DMS53 (cell line): ENCODE measurements at places on chromosomes 7 and 10.
A peak's percentile ranks its signal among the peaks of the same experiment; 100 is the strongest.

- DNase-seq = no peak
Observed at GRCh38 chr7:78420001-78420400, 621.4 kb downstream of the PHTF2 start.

- no peak for DNase-seq
Observed at GRCh38 chr10:49643241-49644034, 29.6 kb downstream of the CHAT start.

GRCh38 chr10:480928-481552 lies 208.4 kb downstream of the DIP2C start:
- DNase-seq = peak; percentile 62

DNA sequence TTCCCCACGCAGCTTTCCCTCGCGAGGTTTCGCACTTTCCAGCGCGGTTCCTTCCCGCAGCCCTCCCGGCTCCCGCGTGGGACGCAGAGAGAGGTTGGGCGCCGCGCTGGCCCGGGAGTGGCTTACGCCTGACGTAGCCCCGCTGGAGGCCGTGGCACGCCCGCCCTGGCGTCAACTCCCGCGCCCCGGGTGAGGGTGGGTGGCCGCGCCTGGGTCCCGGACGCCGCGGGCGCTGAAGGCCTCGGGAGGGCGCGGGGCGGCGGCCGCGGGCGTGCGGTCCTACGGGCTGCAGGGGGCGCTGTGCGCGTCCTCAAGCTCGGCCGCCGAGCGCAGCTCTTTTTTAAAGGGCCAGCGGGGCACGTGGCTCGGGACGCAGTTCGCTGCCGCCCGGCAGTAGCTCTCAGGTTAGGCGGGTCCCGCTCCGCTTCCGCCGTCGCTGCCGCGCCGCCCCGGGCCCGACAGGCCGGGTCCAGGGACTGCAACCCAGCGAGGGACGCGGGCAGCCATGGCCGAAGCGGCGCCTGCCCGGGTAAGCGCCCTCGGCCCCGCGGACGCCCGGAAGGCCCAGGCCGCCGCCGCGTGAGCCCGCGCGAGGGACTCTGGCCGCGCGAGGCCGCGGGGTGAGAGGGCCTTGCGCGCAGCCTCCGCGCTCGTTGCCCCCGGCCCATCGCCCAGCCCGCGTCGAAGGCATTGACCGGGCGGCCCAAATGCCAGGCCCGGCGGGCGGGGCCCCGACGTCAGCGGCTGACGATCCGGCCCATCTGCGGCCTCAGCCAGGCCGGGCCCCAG lies at the start of gene ZNF783:
Gene ZNF783 (plus strand): TSS at position 368 of the 789 bp plus-strand sequence. CDS start 138 bp downstream, at position 506.
- peak; percentile 98 for DNase-seq

GRCh38 chr10:85916994-85917573 lies 449.5 kb downstream of the GRID1 start:
- DNase-seq = peak; percentile 58

GRCh38 chr7:732094-732541 lies 5.0 kb upstream of the PRKAR1B start:
- peak; percentile 98 for DNase-seq

- DNase-seq = no peak
Observed at GRCh38 chr7:155269766-155270585, 27.7 kb upstream of the INSIG1 start.

- DNase-seq = no peak
Observed at GRCh38 chr7:117445206-117445605, 17.9 kb upstream of the ASZ1 start.

DNA sequence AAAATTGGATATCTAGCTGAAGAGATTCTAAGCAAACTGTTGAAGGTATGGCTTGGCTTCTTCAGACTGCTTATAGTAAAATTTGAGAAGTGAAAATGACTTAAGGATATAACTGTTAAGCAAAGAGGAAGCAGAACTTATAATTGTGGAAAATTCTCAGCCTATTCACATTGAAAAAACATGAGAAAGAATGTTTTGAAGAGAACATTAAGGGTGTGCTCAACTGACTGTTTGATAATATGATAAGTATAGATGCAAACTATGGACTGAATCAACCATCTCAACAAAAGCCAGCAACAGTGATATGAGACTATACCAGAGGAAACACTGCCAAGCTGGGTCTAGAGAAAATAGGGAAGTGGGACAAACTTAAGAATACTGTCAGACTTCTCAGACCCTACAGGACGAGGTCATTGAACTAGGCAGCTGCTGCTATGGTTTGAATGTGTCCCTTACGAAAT lies 133.1 kb upstream of the PPP1R3A start:
- no peak for DNase-seq

DNA sequence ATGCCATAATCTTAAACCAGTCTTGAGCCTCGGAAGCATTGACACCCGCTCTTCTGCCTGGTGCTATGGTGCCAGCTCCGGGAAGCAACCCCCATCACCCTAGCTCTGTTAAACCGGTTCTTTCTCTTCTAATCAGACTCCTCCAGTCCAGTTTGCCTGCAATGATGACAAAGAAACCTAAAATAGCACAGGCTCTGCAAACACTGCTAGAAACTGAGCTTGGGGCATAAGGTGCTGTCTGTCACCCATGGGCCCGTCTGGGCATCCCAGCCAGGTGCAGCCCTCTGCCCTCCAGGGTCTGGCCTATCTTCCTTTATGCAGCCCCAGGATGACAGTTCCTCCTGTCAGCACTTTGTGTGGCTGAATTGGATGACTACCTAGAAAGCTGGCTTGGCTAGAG lies 14.2 kb upstream of the CAMK2G start:
- DNase-seq = peak; percentile 85

DNA sequence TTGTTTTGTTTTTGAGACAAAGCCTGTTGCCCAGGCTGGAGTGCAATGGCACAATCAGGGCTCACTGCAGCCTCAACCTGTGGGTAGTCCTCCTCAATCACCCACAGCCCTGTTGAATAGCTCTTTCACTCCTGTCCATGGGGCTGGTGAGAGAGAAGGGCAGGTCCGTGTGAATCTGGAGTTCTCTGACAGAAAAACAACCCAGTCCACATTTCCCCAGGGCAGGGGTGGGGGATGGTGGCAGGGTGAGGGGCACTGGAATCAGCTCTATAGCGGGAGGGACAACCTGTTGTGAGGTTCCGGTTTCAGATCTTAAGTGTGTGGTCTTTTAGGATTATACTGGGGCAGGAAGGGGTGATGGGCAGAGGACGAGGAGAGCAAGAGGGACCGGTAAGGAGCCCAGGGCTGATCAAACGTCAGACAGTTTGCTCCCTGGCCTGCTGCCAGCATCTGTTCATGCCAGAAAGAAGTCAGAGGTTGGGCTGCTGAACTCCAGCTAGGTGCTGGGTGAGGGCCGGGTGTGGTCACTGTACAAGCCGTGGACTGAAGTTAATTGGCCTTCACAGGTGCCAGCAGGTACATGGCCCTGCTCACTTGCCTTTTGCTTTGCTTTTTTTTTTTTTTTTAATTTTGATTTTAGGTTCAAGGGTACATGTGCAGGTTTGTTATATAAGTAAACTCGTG lies 33.2 kb upstream of the MKRN1 start:
- DNase-seq = peak; percentile 94

- no peak for DNase-seq
Observed at GRCh38 chr7:18831419-18831818, 286.0 kb downstream of the TWIST1 start.
